Natural killer cell treated with Interleukin-12 subunit alpha and Interleukin-12 subunit beta and Interleukin-15 and Interleukin-18, amount 100 ng/mL, for 72 hours (primary cell): ENCODE measurements at places on chromosomes 6 and 20. TPM values are rescaled to one million over a fixed set of nuclear protein-coding genes. Genes with fewer than 3 reads are reported as not detected.

- peak overlapping the region; percentile 93 for H3K27ac ChIP-seq
- peaks cover 18% of the 10 kb centered on the region for H3K4me1 ChIP-seq
Measured at GRCh38 chr6:2111162-2111677, 134.2 kb downstream of the GMDS start.

Gene NKX2-2
- not detected for total RNA-seq

GRCh38 chr20:19864130-19864529 is 106.1 kb downstream of the RIN2 start:
- peaks cover 15% of the 10 kb centered on the region for H3K4me1 ChIP-seq
- H3K36me3 ChIP-seq, result no peaks in the 10 kb centered on the region
- no peak for DNase-seq
- peaks cover 38% of the 10 kb centered on the region for H3K27me3 ChIP-seq
- no peak overlapping the region for H3K27ac ChIP-seq

DNA sequence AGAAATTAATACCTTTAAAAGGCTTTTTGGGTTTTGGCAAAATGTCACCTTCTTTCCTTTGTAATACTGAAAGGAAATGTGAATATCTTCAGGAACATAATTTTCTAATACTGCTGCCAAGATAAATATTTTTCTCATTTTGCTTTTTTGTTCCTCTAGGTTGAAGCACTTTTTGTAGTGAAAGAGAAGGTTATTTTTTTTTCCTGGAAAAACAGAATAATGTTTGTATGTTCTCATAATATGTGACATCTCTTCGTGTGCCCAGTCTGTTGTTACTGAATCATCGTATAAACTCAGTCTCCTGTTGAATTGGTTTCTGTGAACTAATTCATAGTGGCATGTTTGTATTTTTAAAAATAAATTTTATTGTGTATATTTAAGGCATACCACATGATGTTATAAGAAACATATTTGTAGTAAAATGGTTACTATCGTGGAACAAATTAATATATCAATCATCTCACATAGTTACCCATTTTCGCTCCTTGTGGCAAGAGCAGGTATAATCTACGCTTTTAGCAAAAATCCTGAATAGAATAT is 74.4 kb downstream of the SH3BGRL2 start:
- no peak overlapping the region for H3K4me3 ChIP-seq
- H3K27me3 ChIP-seq, result no peaks in the 10 kb centered on the region
- no peak overlapping the region for H3K27ac ChIP-seq
- no peak for DNase-seq
- no peaks in the 10 kb centered on the region for H3K36me3 ChIP-seq

Gene PRDM13
- total RNA-seq, result not detected

Gene TTBK1
- total RNA-seq, result 0.81 TPM

Gene EFCAB8
- total RNA-seq, result 0.78 TPM

DNA sequence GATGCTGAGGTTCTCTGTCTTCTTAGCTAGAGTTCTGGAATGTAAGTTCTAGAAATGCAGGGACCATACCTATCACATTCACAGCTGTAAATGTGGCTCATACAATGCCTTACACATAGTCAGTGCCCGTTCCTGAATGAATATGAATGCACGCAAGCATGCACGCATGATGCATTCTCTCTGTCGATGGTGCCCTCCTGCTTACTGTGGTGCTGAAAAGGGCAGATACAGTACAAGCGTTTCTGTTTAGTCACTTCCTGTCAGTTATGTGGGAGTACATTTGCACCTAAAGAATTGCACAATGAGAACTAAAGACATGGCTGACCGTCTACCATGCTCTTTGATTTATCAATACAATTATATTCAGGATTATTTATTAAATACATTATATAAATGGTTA is 152.2 kb upstream of the SOX4 start:
- H3K4me3 ChIP-seq, result peak overlapping the region; percentile 61
- H3K27ac ChIP-seq, result peak overlapping the region; percentile 69
- no peak for DNase-seq
- peaks cover 7% of the 10 kb centered on the region for H3K27me3 ChIP-seq
- peaks cover 26% of the 10 kb centered on the region for H3K4me1 ChIP-seq

DNA sequence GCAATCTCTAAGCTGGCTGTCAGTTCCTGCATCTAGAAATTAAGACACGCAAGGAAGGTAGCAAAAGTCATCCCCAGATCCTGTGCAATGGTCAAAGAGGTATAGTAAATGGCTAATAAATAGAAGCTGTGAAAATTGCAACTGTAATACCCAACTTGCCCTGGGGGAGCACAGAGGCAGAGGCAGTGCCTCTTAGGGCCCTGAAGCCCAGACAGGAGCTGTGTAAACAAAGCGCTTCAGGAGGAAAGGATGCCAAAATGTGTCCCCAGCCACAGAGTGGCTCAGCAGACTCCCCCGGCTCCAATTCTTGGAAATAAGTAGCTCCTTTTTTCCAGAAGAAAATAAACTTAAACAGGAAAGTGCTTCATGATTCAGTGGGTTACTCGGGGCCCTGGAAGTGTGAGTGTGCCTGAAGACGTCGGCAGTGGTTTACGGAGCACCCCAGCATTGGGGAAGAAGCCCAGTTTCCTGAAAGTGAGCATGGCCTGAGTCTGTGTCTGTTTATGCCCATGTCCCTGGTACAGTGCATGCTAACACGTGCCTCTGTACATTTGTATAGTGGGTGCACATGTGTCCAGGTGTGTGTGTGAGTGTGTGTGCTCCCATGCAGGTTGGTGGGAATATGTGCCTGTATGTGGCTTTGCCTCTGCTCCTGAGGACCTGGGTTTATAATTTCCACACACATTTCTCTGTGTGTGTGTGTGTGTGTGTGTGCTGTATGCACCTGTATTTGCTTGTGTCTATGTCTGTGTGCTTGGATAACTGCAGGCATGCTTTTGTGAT is 246.7 kb downstream of the MAFB start:
- H3K27me3 ChIP-seq, result peaks cover 8% of the 10 kb centered on the region
- no peak overlapping the region for H3K27ac ChIP-seq
- H3K36me3 ChIP-seq, result no peaks in the 10 kb centered on the region
- H3K4me3 ChIP-seq, result no peak overlapping the region
- DNase-seq, result no peak

DNA sequence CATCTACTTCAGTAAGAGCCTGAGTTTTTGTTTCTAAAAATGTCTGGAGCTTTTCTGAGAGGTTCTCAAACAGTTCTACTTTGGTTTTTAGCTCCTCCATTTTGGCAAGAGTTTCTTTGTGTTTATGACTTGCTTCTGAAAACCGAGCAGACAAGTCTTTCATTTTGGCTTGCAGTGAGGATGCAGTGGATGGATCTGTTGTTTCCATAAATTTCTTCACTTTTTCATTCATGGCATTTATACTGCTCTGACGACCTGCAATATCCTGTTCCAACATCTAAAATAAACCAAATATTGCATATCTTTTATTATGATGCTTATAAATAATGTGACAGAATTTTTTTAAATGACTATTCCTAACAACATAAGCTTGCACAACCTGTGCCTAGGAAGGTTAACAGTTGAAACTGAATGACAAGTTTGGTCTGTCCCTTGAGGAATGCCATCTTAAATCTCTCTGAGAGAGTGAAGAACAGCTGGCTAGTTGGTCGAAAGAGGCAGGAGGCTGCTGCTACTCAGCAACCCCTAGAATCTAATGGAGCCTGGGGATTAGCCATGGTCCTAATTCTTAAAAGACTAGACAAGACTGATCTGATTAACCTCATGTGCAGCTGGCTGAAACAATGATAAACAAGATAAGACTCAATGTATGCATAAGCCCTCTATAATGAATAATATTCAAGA is 69.8 kb downstream of the DST start:
- no peak overlapping the region for H3K4me3 ChIP-seq
- H3K4me1 ChIP-seq, result peaks cover 2% of the 10 kb centered on the region
- DNase-seq, result no peak
- no peaks in the 10 kb centered on the region for H3K27me3 ChIP-seq
- H3K36me3 ChIP-seq, result no peaks in the 10 kb centered on the region
- no peak overlapping the region for H3K27ac ChIP-seq

- H3K27ac ChIP-seq, result no peak overlapping the region
- no peak for DNase-seq
- peaks cover 30% of the 10 kb centered on the region for H3K4me1 ChIP-seq
- H3K36me3 ChIP-seq, result no peaks in the 10 kb centered on the region
- peak overlapping the region; percentile 89 for H3K4me3 ChIP-seq
Measured at GRCh38 chr6:153130515-153131036, 506 bp downstream of the RGS17 start.

Gene CALHM4
- not detected for total RNA-seq

DNA sequence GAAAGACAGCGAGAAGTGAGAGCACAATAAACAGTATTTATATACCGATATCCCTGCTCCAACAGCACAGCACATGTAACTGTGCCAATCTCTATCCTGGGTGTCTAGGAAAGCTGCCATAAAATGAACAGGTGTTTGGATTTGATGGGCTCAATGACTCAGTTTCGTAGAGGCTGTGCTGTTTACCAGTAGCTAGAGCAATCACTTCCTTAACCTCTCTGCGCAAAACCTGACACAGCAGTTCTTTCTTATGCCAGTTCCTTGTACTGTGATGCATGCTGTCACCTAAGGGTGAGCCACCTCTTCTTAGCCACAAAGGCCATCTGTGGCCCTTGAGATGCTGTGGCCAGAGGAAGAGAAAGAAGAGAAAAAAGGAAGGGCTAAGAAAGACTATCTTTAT is 59.3 kb downstream of the SHPRH start:
- no peaks in the 10 kb centered on the region for H3K27me3 ChIP-seq
- no peak for DNase-seq
- H3K4me1 ChIP-seq, result peaks cover 10% of the 10 kb centered on the region

GRCh38 chr6:1297746-1298145 is 14.2 kb upstream of the FOXQ1 start:
- H3K36me3 ChIP-seq, result peaks cover 6% of the 10 kb centered on the region
- no peak for DNase-seq
- no peak overlapping the region for H3K27ac ChIP-seq
- peaks cover 35% of the 10 kb centered on the region for H3K27me3 ChIP-seq
- H3K4me1 ChIP-seq, result no peaks in the 10 kb centered on the region
- H3K4me3 ChIP-seq, result no peak overlapping the region

Gene TRIM38
- total RNA-seq, result 17.8 TPM

Gene LSM2
- total RNA-seq, result 94.6 TPM

- no peak overlapping the region for H3K4me3 ChIP-seq
- H3K27ac ChIP-seq, result no peak overlapping the region
- no peaks in the 10 kb centered on the region for H3K27me3 ChIP-seq
- H3K4me1 ChIP-seq, result peaks cover 3% of the 10 kb centered on the region
- DNase-seq, result no peak
Measured at GRCh38 chr20:21184819-21185218, 58.9 kb downstream of the KIZ start.

DNA sequence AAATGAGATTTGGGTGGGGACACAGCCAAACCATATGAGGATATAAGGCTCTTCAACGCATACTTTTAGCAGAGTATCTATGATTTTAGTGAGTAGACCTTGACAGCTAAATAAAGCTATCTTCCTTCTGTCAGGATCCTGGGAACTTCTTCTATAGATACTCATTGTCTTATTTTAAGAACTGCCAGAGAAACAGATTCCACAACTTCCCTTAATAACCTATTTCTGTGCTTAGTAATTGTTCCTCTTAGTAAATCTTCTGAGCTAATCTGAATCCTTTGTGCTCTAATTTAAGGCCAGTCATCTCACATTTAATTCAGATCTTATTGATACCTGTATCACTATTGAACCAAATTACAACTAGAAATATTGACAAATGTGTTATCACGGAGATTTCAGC is 64.0 kb upstream of the CEP85L start:
- H3K4me3 ChIP-seq, result no peak overlapping the region
- H3K27ac ChIP-seq, result no peak overlapping the region
- H3K36me3 ChIP-seq, result no peaks in the 10 kb centered on the region

DNA sequence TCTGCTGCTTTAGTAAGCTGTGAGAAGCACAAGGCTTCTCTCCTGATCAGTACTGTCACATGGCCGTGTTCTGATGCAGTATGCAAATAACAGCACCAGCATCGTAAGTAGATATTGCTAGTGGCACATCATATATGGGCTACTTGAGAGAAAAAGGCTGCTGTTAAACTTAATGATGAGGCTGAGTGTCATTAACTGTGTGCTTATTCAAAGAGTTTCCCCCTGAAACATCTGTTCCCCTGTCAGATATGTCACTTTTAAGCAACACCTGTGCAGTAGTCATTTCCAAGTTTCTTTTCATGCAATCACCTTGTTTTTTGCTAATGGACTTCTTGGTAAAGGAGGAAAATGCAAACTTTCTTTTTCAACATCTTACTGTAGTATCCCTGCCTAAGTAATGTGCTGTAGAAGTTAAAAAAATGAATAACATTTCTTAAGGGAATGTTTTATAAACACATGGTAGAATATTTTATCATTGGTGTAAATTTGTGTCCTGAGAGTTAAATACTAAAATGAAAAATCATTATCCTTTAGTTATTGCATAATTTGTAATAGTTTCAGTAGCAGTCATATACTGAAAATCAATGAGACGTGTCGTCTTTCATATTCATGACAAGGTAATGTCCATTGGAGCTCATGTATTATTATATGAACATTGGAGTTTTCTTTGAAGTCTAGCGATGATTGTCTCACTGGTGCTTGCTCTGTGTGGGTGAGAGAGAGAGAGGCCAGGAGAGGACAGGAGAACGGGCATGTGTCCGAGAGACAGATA is 366.3 kb downstream of the CDKAL1 start:
- no peak overlapping the region for H3K4me3 ChIP-seq
- no peak overlapping the region for H3K27ac ChIP-seq
- H3K36me3 ChIP-seq, result peaks cover 25% of the 10 kb centered on the region
- DNase-seq, result no peak
- H3K27me3 ChIP-seq, result no peaks in the 10 kb centered on the region

- no peak overlapping the region for H3K4me3 ChIP-seq
- no peaks in the 10 kb centered on the region for H3K36me3 ChIP-seq
- no peaks in the 10 kb centered on the region for H3K27me3 ChIP-seq
- peaks cover 15% of the 10 kb centered on the region for H3K4me1 ChIP-seq
Measured at GRCh38 chr20:8309634-8310033, 177.6 kb downstream of the PLCB1 start.

- H3K27ac ChIP-seq, result no peak overlapping the region
- H3K36me3 ChIP-seq, result no peaks in the 10 kb centered on the region
- H3K27me3 ChIP-seq, result peaks cover 73% of the 10 kb centered on the region
- H3K4me3 ChIP-seq, result no peak overlapping the region
- DNase-seq, result no peak
Measured at GRCh38 chr6:52233975-52234823, 10.1 kb downstream of the IL17F start.

DNA sequence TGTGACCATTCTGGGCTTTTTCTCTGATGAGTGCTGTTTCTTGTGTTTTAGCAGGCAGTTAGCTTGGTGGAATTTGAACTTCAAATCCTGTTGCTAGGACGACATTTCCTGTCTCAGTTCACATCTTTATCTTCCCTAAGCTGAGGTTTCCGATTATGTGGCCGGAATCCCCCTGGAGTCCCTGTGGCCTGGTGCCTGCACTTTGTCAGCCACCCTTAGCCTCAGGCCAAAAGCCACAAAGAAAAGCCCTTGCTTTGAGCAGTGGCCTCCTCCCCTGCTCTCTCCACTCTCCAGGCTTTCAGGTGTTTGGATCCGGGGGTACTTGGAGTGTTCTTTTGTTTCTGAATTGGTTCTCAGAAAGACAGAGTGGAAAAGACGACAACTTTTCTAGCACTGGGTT is 59.9 kb upstream of the PMEPA1 start:
- no peak overlapping the region for H3K27ac ChIP-seq
- DNase-seq, result no peak
- H3K4me1 ChIP-seq, result peaks cover 3% of the 10 kb centered on the region
- H3K36me3 ChIP-seq, result no peaks in the 10 kb centered on the region

GRCh38 chr20:59214073-59214472 is 50.5 kb downstream of the ZNF831 start:
- no peak overlapping the region for H3K27ac ChIP-seq
- no peaks in the 10 kb centered on the region for H3K27me3 ChIP-seq
- DNase-seq, result no peak
- H3K4me3 ChIP-seq, result no peak overlapping the region
- H3K4me1 ChIP-seq, result peaks cover 16% of the 10 kb centered on the region

GRCh38 chr6:165049362-165049761 is 260.0 kb downstream of the C6orf118 start:
- no peaks in the 10 kb centered on the region for H3K27me3 ChIP-seq
- no peaks in the 10 kb centered on the region for H3K4me1 ChIP-seq
- no peak overlapping the region for H3K4me3 ChIP-seq
- no peak overlapping the region for H3K27ac ChIP-seq
- no peaks in the 10 kb centered on the region for H3K36me3 ChIP-seq
